Activated CD4-positive, alpha-beta T cell treated with anti-CD3 and anti-CD28 coated beads for 24 hours (primary cell): ENCODE measurements at places on chromosomes 16 and 17.

GRCh38 chr16:48432136-48432535 is 46.9 kb upstream of the SIAH1 start:
- no peak for DNase-seq

GRCh38 chr17:75878174-75878998 is at the start of gene TRIM47:
TRIM47 (minus strand) TSS chr17:75878581; CDS start chr17:75878548, 33 bp downstream.
- DNase-seq = no peak

GRCh38 chr17:17913695-17914332 is 58.4 kb downstream of the TOM1L2 start:
- DNase-seq = no peak

DNA sequence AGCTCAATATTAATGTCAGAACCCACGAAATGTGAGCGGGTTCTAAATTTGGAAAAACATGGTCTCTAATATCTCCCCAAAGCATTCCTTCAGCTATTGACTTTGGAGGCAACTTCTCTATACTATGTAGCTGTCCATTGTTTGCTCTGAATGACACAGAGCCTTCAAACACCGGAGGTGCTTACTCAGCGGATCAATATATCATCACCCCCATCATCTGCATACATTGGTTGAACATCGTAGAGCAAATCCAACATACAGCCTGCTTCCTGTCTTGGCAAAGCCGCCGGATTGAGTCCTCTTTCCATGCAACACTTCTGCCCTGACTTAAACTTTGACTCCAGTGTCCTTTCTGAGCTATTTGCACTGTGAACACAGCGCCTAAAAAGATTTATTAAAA is 61.3 kb downstream of the C17orf67 start:
- DNase-seq = no peak

GRCh38 chr17:15194859-15195277 is 70.3 kb downstream of the PMP22 start:
- no peak for DNase-seq

- DNase-seq = no peak
Observed at GRCh38 chr16:81581107-81581506, 136.5 kb downstream of the CMIP start.
